ENCODE measurements at places on chromosomes 4 and X.

DNA sequence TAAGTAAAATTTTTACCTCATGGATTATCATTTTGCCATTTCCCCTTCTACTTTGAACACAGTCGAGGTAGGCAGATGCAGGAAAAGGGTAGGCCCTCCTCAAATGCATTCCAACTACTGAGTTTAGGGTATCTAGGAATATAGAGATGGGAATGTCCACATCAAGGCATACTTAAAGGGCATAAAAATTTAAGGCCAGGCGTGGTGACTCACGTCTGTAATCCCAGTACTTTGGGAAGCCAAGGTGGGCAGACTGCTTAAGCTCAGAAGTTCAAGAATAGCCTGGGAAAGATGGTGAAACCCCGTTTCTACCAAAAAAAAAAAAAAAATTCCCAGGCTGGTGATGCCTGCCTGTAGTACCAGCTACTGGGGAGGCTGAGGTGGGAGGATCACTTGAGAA is 146.5 kb downstream of the PDGFC start:
- DNase-seq: no peak

DNA sequence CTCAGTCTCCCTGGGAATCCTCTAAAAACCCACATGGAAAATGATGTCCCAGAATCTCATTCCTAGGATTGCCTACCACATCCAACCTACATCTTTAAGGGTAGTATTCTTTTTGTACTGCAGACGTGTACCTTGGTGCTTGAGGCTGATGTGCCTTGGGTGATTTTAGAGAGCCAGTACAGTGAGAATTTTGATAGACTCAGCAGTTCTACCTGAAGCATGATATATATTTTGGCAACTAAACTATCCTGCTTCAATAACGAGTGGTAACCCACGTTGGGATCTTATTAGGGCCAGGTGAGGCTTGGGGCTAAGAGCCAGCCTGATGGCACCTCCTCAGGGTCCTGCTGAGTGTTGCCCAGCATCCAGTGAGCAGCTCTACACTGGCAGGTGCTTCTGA is 140.4 kb downstream of the ZNF518B start:
- no peak for DNase-seq

- DNase-seq: peak; percentile 14
Measured at GRCh38 chrX:57528670-57529255, 63.0 kb upstream of the ZXDB start.

- DNase-seq: no peak
Measured at GRCh38 chr4:121822796-121823504, 733 bp downstream of the CCNA2 start.

- DNase-seq: no peak
Measured at GRCh38 chr4:51906167-51906958, 63.4 kb downstream of the DCUN1D4 start.

GRCh38 chrX:123648028-123648810 is 84.6 kb downstream of the THOC2 start:
- peak; percentile 1 for DNase-seq

- no peak for DNase-seq
Measured at GRCh38 chr4:116752027-116752426, 333.3 kb downstream of the TRAM1L1 start.

DNA sequence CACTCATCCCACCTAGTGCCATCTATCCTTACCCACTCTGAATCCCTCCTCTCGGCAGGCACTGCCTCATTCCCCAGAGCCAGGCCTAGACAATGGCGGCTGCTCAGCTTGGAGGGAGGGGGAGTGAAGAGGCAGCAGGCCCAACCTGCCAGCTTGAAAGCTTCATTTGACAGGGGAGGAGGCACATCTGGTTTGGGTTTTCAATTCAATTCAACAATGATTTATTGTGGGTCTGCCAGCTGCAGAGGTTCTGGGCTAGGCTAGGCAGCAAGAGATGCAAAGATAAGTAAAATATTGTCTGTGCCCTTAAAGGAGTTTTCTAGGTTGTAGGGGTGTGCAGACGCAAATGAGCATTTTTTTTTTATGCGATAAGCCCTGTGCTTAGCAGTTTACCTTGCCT is 58.5 kb downstream of the RTL9 start:
- DNase-seq: no peak

- DNase-seq: no peak
Measured at GRCh38 chr4:53764761-53765490, 173.6 kb upstream of the LNX1 start.

DNA sequence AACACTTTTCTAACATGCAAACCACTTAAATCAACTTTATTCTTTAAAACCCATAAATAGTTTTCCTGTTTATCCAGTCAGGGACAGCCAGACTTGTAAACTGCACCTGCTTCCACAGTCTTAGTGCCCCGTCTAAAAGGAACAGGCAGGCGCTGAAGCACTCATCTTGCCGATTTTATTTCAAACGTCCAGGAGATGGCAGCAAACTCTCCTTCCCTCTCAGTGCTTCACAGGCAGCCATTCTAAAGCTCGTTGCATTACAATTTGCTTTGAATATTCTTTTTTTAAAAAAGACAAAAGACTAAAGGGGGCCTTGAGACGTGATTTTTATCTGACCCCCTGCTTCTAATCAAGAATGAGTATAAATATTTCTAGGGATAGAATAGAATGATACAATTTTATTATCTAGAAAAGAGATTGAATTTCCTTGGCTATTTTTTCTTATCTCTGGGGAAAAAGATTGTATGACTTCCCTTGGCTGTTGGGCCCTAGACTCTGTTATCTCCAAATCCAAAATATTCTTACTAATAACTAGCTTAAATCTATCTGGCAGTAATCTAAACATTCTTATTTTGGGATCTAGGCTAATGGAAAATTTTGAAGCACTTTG is 93.6 kb upstream of the MYOZ2 start:
- peak; percentile 53 for DNase-seq

GRCh38 chrX:11778230-11778629 is 20.2 kb downstream of the MSL3 start:
- DNase-seq: no peak

GRCh38 chrX:115533485-115533884 is 27.5 kb upstream of the PLS3 start:
- no peak for DNase-seq

DNA sequence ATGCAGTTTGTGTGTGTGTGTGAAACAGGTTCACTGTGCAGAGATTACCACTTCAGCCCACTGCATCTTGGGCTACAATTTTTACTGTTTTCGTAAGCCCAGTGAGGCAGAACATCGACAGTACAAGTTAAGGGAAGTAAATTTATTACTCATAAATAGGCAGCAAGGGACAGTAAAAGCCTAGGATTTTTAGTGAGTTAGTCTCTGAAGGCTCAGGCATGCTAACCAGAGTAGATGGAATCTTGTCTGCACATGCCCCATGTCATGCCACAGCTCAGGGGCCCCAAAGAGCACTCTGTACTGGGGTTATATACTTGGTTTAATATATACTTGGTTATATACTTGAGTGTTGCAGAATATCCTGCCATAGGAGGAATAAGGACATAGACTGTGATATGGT is 825.7 kb downstream of the TECRL start:
- no peak for DNase-seq
